ENCODE measurements at places on chromosomes 12 and 14.

GRCh38 chr12:132392389-132393244, 63.2 kb upstream of the GALNT9 start:
- H3K4me1 ChIP-seq: no peaks in the 10 kb centered on the region
- no peak overlapping the region for H3K4me3 ChIP-seq
- no peak for DNase-seq
- H3K27ac ChIP-seq: no peak overlapping the region
- no peaks in the 10 kb centered on the region for H3K27me3 ChIP-seq

- no peak overlapping the region for H3K27ac ChIP-seq
- no peaks in the 10 kb centered on the region for H3K27me3 ChIP-seq
- no peak overlapping the region for H3K4me3 ChIP-seq
- no peaks in the 10 kb centered on the region for H3K4me1 ChIP-seq
- no peaks in the 10 kb centered on the region for H3K36me3 ChIP-seq
- DNase-seq: no peak
These were observed 329.2 kb downstream of the PCNX1 start for GRCh38 chr14:71236487-71236886.

DNA sequence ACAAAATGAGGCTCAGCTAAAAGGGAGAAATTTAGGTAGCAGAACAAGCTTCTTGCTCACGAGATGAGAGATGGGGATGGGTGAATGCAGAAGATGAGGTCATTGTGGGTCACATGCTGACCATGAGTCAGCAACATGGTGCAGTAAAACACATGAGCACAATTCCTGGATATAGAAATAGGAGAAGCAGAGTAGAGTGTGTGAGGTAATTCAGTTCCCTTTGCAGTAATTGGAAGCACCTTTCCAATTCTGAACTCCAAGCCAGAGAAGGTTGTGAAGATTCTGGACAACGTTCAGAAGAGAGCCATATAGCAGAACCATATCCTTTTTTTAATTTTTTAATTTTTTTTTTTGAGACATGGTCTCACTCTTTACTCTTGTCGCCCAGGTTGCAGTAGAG, 62.0 kb upstream of the LMNTD1 start:
- H3K4me3 ChIP-seq: no peak overlapping the region
- H3K36me3 ChIP-seq: no peaks in the 10 kb centered on the region
- H3K27me3 ChIP-seq: no peaks in the 10 kb centered on the region
- no peaks in the 10 kb centered on the region for H3K4me1 ChIP-seq
- no peak overlapping the region for H3K27ac ChIP-seq
- no peak for DNase-seq

DNA sequence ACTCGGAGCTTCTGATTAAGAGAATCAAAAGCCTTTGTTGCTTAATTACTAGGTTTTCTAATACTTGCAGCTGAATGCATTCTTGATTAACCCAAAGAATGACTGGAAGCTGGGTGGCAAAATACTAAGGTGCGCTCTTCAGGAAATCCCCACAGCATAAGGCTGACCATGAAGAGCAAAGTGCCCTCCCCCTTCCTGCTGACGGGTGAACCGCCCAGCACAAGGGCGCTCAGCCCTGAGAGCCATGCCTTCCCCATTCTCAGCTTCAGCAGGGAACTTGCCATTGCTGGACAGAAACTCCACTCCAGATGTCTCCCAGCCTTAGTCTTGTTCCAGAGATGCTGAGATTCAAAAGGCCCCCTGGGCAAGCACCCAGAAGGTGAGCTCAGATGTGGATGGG, 27.2 kb upstream of the FBRSL1 start:
- no peak for DNase-seq
- H3K27ac ChIP-seq: no peak overlapping the region
- no peaks in the 10 kb centered on the region for H3K27me3 ChIP-seq
- H3K4me1 ChIP-seq: peaks cover 2% of the 10 kb centered on the region
- no peaks in the 10 kb centered on the region for H3K36me3 ChIP-seq

DNA sequence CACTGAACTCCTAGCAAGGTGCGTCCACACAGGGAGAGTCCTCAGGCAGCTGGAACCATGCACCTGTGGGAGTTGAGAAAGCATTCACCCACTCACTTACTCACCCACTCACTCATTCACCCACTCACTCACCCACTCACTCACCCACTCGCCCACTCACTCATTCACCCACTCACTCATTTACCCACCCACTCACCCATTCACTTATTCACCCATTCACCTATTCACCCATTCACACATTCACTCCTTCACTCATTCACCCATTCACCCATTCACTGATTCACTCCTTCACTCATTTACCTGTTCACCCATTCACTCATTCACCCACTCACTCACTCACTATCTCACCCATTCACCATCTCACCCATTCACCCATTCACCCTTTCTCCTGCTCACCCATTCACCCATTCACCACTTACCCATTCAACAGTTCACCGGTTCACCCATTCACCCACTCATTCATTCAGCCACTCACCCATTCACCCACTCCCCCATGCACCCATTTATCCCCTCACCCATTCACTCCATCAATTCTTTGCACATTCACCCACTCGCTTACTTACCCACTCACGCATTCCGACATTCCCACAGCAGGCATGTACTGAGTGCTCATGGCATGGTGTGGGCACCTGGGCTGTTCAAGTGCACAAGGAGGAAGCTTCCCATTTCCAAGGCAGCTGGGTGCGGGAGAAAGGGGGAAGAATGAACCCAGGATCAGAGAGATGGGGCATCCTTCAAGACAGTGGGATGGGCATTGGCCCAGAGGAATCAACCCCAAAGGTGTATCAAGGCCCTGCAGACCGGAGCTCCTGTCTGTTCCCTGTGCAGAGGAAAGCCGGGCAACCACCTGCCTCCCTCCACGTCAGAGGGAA, 135.2 kb upstream of the C14orf180 start:
- no peak overlapping the region for H3K4me3 ChIP-seq
- H3K4me1 ChIP-seq: no peaks in the 10 kb centered on the region
- no peaks in the 10 kb centered on the region for H3K36me3 ChIP-seq
- no peak overlapping the region for H3K27ac ChIP-seq
- no peak for DNase-seq

GRCh38 chr12:53518381-53518780, 11.1 kb upstream of the NPFF start:
- no peak for DNase-seq
- H3K27ac ChIP-seq: no peak overlapping the region
- H3K27me3 ChIP-seq: no peaks in the 10 kb centered on the region
- no peak overlapping the region for H3K4me3 ChIP-seq

DNA sequence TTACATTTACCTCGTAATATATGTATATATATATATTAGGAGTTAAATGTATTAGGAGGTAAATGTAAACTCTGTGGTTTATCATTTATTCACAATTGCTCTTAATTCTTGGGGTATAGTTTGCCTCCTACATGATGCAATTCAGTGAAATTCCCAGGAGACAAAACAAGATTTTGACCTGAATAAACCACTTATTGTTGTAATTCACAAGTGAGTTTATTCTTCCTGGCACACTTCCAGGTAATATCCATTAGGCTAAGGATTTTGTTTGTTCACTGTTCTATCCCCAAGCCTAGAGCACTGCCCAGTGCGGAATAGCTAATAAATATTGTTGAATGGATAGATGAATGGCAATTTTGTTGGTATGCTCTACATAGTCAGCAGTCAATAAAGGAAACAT, 3.0 kb downstream of the SMIM10L1 start:
- H3K4me3 ChIP-seq: no peak overlapping the region
- no peaks in the 10 kb centered on the region for H3K36me3 ChIP-seq
- no peak overlapping the region for H3K27ac ChIP-seq
- DNase-seq: no peak
- H3K27me3 ChIP-seq: no peaks in the 10 kb centered on the region

GRCh38 chr12:117577122-117577657, 215.8 kb upstream of the NOS1 start:
- no peaks in the 10 kb centered on the region for H3K4me1 ChIP-seq
- no peak for DNase-seq
- H3K27ac ChIP-seq: no peak overlapping the region
- no peaks in the 10 kb centered on the region for H3K36me3 ChIP-seq
- no peak overlapping the region for H3K4me3 ChIP-seq

DNA sequence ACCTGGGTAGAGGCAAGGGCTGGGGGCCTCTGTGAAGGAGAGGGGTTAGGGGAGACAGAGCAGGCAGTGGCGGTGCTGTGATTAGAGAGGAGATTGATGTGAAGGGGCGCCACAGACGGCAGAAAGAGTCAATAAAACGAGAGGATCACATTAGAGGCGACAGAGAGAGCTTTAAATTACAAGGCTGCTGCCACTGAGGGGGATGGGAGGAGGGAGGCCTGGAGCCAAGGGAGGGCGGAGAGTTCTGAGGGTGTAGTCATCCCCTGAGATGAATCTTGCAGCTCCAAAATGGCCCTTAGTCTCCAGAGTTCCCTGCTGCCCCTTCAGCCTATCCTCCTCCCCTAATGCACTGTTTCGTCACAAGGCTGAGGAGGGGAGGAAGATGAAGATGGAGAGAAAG, 12.8 kb downstream of the ZFHX2 start:
- no peak for DNase-seq
- H3K4me1 ChIP-seq: no peaks in the 10 kb centered on the region
- H3K27me3 ChIP-seq: no peaks in the 10 kb centered on the region
- H3K27ac ChIP-seq: no peak overlapping the region
- H3K4me3 ChIP-seq: no peak overlapping the region

DNA sequence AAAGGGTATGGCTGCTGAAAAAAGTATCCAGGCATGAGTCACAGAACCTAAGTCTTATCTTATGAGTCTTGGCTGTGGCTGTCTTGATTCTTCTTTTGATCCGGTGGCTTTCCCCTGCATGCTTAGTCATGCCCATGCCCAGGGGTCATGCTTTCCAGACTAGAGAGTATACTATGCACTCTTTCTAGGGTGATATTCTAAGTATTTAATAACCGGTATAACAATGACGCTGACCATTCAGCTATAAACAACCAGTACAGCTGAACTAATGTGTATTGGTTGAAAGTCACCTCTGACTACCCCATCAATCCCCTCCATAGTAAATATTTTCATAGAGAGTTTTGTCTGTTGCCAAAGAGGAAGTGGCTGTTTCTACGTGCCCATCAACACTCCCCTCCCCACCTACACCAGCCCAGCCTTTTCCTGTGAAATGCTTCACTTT, 34.7 kb upstream of the NRXN3 start:
- H3K36me3 ChIP-seq: no peaks in the 10 kb centered on the region
- H3K4me3 ChIP-seq: no peak overlapping the region
- no peak for DNase-seq
- no peaks in the 10 kb centered on the region for H3K4me1 ChIP-seq
- H3K27me3 ChIP-seq: no peaks in the 10 kb centered on the region

DNA sequence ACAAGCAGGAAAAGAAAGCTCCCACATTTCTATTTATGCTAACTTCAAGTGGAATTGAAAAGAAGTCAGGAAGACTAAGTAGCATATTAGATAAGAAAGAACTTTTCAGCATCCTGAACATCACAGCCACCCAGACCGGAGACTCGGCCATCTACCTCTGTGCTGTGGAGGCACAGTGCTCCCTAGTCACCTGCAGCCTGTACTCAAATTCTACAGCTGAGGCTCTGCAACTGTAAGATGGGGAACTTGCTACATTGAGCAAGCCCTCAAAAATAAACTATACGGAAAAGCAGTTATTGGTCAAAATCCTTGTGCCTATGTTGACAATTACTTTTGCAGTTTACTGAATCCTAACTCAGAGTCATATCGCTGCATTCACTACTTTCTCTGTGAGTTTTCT, 361.9 kb downstream of the DAD1 start:
- no peak overlapping the region for H3K27ac ChIP-seq
- no peaks in the 10 kb centered on the region for H3K36me3 ChIP-seq
- no peak overlapping the region for H3K4me3 ChIP-seq
- DNase-seq: no peak
- no peaks in the 10 kb centered on the region for H3K27me3 ChIP-seq
- H3K4me1 ChIP-seq: no peaks in the 10 kb centered on the region

DNA sequence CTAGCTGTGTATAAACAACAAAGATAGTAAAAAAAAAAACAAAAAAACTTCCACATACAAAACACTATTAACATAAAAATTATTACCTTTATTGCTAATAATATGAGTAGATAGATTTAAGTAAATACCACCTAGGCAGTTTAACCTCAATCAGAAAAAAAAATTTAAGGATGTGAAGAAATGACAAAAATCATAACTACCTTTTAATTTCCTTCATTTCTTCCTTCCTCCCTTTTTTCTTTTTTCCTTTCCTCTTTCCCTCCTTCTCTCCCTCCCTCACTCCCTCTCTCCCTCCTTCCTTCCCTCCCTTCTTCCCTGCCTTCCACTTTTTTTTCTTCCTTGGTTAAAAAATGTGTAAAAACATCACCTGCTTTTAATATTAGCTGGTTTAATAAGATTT, 81.7 kb downstream of the SOX5 start:
- DNase-seq: no peak
- H3K27me3 ChIP-seq: no peaks in the 10 kb centered on the region
- no peak overlapping the region for H3K27ac ChIP-seq
- H3K4me3 ChIP-seq: no peak overlapping the region

- H3K27me3 ChIP-seq: no peaks in the 10 kb centered on the region
- H3K4me3 ChIP-seq: no peak overlapping the region
- H3K27ac ChIP-seq: no peak overlapping the region
- H3K4me1 ChIP-seq: no peaks in the 10 kb centered on the region
- no peak for DNase-seq
- H3K36me3 ChIP-seq: no peaks in the 10 kb centered on the region
These were observed 1170.7 kb downstream of the FSCB start for GRCh38 chr14:43336351-43336750.

DNA sequence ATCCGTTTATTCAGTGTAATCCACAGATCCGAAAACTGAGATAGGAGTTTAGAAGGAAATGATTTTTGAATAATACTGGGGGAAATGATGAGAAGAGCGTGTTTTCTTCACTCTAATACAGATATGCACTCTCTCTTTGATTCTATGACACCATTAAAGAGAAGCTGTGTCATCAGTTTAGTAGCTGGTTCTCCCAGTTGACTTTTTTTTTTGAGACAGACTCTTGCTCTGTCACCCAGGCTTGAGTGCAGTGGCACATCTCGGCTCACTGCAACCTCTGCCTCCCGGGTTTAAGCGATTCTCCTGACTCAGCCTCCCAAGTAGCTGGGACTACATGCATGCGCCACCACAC, 48.4 kb upstream of the EML1 start:
- no peaks in the 10 kb centered on the region for H3K36me3 ChIP-seq
- no peak overlapping the region for H3K4me3 ChIP-seq
- H3K27me3 ChIP-seq: no peaks in the 10 kb centered on the region
- no peak for DNase-seq
- no peak overlapping the region for H3K27ac ChIP-seq

DNA sequence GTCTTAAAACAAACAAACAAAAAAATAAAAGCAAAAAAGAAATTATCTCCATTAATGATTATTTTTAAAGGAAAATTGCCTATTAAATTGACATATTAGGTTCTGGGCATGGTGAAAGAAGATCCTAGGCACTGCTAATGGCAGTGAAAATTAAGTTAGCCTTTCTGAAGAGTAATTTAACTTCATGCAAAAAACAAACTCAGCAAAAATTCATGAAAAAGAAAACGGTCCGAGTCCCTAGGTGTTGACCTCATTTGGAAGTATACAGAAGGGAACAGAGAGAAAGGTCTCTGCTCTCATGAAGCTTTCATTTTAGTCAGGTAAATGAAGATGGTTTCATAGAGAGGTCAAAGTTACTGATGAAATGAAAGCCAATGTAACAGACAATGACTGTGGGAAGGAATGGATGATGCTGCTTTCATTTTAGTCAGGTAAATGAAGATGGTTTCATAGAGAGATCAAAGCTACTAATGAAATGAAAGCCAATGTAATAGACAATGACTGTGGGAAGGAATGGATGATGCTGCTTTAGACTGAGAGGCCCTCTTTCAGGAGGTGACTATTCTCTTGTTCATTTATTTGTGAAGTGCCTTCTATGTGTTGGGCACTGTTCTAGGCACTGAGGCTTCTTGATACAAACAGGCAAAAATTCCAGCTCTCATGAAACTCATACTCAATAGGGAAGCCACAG, 50.1 kb downstream of the OVCH1 start:
- H3K36me3 ChIP-seq: no peaks in the 10 kb centered on the region
- no peaks in the 10 kb centered on the region for H3K4me1 ChIP-seq
- H3K27ac ChIP-seq: no peak overlapping the region
- H3K4me3 ChIP-seq: no peak overlapping the region
- DNase-seq: no peak
